ENCODE measurements at places on chromosomes 4 and X. TPM values are rescaled to one million over a fixed set of nuclear protein-coding genes. Genes with fewer than 3 reads are reported as not detected.

- DNase-seq = no peak
Observed at GRCh38 chr4:177124349-177125064, 185.2 kb upstream of the NEIL3 start.

DNA sequence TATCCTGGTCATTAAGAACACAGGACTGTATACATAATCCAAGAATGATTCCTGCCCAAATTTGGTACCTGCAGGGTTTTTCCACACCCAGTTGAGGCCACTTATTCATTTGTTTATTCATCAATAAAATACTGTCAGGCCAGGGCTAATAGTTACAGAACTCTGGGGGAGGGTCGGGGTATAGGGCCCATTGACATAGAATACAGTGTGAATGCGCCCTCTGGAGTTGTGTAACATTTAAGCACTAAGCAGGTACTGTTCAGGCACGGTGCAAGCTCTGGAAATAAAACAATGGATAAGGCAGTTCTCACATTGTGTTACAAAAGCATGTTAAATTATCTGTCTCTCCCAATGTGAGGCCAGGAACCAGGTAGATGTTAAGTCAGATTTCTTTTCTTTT is 30.8 kb upstream of the LRBA start:
- DNase-seq = no peak

DNA sequence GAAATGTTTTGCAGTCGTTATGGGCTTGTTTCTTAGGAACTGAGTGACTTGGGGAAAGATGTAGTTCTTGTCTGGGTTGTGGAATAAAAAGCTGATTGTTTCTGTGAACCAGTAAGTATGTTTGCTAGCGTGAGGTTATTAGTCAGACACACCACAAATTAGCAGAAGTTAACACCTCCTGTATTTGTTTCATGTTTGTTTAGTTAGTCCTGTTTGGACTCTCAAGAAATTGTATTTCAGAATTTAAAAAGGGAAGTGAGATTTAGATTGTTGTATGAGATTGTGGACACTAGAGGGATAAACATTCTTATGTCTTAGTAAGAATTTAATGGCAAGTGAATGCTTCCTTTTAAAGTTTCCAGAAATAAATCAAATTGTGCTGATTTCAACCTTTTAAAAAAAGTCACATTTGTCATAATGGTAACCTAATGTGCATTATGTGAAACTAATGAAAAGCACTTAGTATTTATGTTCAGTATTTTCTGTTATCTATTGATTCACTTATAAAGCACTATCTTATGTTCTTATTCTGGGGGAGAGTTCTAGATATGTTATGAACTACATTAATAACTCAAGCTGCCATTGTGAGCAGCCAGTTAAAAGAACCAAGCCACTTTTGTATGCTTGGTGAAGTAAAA is 25.6 kb downstream of the ATP10D start:
- no peak for DNase-seq

- DNase-seq = peak; percentile 30
Observed at GRCh38 chr4:150867148-150867547, 147.9 kb downstream of the LRBA start.

Gene AMTN
- total RNA-seq = not detected

Gene MAGEA4
- total RNA-seq = not detected

DNA sequence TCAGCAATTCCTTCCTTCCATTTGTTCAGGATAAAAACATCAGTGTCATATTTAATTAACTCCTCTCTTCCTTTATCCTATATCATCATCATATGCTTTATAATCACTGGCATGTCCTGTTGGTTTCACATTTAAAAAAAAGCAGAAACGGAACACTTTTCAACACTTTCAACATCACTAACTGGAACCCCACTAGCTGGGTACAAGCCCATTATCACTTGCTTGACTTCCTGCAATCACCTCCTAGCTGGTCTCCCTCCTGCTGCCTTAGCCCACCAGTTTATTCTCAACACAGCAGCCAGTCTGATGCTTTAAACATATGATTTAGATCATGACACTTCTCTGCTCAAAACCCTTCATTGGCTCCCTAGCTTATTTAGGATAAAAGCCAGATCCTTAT is 116.4 kb upstream of the LSM6 start:
- DNase-seq = no peak

Gene EXOC1L
- not detected for total RNA-seq

DNA sequence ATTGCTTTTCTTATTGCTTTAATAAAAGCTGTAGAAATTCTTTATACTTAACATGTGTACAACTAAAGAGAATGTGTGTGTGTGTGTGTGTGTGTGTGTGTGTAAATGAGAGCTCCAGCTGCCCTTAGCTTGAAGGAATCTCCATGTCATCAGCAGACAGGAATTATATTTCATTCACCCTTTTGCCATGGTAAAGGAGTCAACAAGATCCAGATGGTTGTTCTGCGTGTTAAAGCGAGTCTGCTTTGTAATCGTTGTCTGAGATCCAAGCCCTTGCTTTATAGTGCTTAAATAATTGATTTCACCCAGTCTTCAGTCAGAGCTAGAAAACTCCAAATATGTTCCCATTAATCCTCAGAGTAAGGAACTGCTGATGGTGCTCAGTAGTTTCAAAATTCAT is 285.5 kb downstream of the PDGFC start:
- DNase-seq = no peak

Gene CLCN5
- 16.7 TPM for total RNA-seq

- DNase-seq = no peak
Observed at GRCh38 chr4:176150356-176150682, 45.1 kb downstream of the SPATA4 start.

DNA sequence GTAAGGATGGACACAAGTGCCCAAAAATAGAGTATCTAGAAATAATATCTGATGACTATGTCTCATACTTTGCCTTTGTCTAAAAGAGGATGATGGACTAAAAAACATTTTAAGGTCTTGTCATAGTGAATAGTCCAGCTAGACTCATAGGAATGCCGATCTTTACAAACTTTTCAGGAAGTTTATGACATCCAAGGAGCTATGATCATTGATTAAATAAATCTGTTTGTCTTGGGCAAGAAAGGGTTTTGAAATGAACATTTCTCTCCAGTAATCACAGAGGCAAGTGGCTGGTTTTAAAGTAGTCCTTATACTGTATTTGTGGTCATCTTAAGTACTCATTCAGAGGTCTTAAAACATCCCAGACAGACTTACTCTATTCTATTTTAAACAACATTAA is 109.8 kb downstream of the MAPK10 start:
- DNase-seq = no peak

GRCh38 chr4:38021751-38022150 is 61.6 kb downstream of the PTTG2 start:
- DNase-seq = no peak

DNA sequence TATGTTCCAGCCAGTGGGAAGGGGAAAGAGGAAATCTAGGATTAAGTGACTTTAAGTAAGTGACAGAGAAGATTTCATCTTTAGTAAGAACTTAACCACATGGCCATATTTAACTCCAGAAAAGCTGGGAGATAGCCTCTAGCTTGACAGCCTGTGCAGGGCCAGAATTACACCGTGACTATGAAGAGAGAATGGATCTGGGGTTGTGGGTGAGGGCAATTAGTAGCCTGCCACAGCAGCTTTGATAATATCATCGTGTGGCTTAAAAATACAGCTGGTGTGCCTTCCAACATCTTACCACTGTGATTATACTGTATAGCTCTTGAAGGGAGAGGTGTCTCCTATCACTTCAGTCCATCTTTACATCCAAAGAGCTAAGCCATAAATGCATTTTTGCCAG is 57.6 kb upstream of the TBC1D9 start:
- DNase-seq = no peak

Gene CXCL3
- 1.0 TPM for total RNA-seq

Gene SPATA18
- 3.0 TPM for total RNA-seq

Data from neural crest cell (in vitro differentiated cells).